T-cell (primary cell): ENCODE measurements at places on chromosomes 6 and 20. TPM values are rescaled to one million over a fixed set of nuclear protein-coding genes. Genes with fewer than 3 reads are reported as not detected.

GPR6 gene
- not detected for total RNA-seq

DNA sequence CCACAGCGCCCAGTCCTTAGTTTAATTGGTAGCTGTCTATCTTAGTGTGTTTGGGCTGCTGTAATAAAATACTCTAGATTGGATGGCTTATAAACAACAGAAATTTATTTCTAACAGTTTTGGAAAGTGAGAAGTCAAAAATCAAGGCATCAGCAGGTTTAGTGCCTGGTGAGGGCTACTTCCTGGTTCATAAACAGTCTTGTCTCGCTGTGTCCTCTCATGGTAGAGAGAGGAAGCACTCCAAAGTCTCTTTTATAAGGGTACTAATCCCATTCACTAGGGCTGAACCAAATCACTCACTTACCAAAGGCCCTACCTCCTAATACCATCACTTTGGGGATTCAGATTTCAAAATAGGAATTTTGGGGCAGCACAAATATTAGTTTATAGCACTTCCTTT, 336.9 kb upstream of the RSPO3 start:
- DNase-seq = no peak

ACSS1 gene
- total RNA-seq = 41.1 TPM

C20orf202 gene
- total RNA-seq = 0.37 TPM

CGAS gene
- total RNA-seq = 14.9 TPM

GRCh38 chr6:36636687-36637418, 41.7 kb upstream of the CDKN1A start:
- DNase-seq = no peak

TRIM26 gene
- 57.4 TPM for total RNA-seq

DNA sequence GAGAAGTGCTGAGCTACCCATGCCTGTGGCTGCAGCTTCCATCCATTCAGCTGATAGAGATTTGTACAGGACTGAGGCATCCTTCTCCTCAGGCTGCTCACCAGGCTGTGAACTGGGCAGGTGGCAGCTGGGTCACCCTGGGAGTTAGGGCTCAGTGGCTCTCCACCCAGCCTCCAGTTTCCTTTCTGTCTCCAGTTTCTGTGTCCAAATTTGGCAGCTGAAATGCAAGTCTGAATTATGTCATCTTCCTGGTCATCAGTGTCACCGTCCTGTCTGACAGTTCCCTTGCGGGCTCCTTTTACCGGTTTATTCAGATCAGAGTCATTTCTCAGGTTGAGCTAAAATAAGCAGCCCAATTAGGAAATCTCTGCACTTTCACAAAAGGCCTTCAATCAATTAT, 93.3 kb downstream of the EDN1 start:
- DNase-seq = no peak

SCUBE3 gene
- 0.06 TPM for total RNA-seq

DNA sequence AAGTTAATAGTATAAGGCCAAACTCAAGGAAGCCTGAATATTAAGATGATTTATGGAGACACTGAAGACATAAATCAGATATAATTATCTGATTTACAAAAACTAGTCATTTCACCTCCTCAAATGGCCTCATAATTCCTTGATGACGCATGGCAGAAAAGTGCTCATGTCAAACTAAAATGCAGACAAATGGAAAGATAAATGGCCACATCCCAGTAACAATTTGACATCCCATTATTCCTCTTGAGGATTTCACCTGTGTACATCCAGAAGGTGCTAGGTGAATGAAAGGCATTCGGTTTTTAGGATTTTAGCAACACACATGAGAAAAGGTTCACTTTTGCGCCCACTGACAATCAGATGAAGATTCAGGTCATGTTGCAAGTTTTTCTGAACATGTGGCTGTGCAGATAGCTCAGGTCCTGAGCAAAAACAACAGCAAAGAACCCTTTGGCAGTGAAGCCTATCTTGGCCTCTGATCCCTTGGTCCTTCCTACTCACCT, 24.2 kb downstream of the SGK1 start:
- no peak for DNase-seq

NNAT gene
- 0.20 TPM for total RNA-seq

- no peak for DNase-seq
Measured at GRCh38 chr6:89438248-89438647, 5.3 kb downstream of the ANKRD6 start.

- DNase-seq = no peak
Measured at GRCh38 chr20:31415653-31416052, 9.6 kb upstream of the DEFB121 start.

EDN3 gene
- total RNA-seq = not detected

DNA sequence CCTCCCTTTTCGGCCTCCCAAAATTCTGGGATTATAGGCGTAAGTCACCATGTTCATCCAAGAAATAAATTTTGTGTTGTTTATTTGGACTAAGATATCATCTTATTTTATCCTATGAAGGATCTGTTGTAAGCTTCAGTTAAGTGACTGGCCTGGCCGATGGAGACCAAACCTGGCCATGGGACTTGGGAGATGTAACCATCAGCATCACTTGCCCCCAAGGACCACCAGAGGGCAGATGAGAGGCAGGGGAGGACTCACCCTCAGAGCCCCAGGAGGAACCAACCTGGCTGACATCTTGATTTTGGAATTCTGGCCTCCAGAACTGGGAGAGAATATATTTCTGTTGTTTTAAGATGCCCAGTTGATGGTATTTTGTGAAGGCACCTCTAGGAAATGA, 266.7 kb downstream of the CDH26 start:
- DNase-seq = no peak

- DNase-seq = no peak
Measured at GRCh38 chr6:133100865-133101264, 140.3 kb upstream of the EYA4 start.

ERMARD gene
- 29.9 TPM for total RNA-seq

DNA sequence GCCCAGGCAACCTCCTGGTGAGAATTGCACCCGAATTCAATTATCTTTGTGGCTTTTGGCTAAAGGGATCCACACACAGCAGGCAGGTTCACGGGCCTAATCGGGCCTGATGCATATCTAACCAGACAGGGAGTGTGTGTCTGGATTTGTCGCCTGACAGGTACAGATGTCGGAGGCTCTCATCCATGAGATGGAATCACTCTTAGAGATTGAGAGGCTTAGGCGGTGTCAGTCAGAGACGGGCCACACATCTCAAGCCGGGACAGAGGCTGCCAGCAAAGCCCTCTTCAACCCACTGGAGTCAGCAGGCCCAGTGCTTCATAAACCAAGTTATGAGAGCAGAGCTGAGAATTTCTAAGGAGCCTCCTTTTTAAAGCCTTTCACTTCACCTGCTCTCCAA, 247.0 kb downstream of the LRFN2 start:
- DNase-seq = no peak
